ENCODE measurements at places on chromosomes 5 and 9.

DNA sequence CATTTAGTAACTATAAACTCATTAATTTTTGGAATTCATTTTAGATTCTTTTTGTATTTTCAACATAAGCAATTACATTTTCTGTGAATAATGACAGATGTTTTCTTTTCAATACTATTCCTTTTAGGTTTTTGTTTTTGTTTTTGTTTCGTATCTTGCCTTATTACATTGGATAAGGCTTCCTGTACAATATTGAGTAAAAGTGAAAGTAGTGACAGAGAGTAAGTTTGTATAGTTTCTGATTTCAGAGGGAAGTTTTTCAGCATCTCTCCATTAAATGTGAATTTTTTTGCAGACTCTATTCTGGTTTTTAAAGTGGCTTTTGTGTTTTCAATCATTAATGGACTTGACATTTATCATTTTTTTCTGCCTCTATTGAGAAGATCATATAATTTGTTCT, 12.8 kb upstream of the CAMK4 start:
- no peak for DNase-seq

DNA sequence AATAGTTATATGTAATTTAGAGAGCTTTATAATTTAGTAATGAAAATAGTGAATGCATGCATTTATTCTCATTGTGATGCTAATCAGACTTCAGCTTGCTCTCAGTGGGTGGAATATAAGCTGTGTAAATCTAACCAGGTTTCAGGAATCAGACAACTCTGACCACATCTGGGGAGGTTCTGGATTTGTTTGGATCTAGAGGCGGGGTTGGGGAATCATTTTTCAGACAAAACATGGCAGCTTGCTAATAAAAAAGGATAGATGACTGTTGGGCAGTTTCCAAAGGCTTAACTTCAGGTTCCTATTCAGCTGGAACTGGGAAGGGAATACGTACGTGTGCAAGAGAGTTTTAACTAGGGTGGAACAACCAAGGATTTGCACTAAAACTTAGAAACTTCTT, 43.2 kb upstream of the MAMDC2 start:
- no peak for DNase-seq

GRCh38 chr9:1619915-1620710, 395.0 kb upstream of the SMARCA2 start:
- no peak for DNase-seq

DNA sequence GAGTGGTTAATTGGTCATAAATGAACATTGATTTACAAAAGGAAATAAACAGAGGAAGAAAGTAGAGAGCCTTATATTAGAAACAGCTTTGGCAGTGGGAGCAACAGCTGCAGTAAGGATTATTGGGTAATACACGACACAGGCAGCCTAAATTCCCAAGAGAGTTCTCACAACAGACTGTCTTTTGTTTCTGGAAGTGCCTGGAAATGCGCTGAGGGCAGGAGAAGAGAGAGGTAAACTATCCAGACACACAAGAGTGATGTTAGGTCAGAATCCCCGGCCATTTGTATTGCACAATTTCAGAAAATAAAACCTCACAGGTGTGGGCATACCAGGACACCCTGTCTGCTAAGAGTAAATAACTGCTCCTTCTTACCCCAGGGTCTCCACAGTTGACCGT, 450.4 kb upstream of the CTNND2 start:
- DNase-seq = no peak

DNA sequence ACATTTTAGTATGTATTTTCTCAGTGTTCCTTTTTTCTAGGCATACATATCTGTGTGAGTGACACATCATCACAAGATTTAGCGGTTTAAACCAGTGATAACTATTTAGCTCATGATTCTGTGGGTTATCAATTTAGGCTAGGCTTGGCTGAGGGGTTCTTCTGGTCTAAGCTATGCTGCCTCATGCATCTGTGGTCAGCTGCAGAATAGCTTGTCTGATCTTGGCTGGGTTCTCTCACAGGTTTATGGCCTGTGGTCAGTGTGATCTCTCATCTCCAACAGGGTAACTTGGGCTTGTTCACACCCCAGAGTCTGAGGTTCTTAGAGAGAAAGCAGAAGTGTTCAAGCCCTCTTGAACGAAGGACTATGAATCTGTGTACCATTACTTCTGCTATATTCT, 363.3 kb downstream of the KDM4C start:
- no peak for DNase-seq

DNA sequence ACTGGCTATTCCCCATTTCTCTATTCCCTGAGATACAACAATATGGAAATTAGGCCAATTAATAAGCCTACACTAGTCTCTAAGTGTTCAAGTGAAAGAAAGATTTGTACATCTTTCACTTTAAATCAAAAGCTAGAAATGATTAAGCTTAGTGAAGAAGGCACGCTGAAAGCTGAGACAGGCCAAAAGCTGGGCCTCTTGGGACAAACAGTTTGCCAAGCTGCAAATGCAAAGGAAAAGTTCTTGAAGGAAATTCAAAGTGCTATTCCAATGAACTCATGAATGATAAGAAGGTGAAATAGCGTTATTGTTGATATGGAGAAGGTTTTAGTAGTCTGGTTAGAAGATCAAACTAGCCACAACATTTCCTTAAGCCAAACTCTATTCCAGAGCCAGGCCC, 256.2 kb downstream of the ZSWIM6 start:
- DNase-seq = no peak

GRCh38 chr9:111959468-111960359, 63.1 kb downstream of the UGCG start:
- no peak for DNase-seq

DNA sequence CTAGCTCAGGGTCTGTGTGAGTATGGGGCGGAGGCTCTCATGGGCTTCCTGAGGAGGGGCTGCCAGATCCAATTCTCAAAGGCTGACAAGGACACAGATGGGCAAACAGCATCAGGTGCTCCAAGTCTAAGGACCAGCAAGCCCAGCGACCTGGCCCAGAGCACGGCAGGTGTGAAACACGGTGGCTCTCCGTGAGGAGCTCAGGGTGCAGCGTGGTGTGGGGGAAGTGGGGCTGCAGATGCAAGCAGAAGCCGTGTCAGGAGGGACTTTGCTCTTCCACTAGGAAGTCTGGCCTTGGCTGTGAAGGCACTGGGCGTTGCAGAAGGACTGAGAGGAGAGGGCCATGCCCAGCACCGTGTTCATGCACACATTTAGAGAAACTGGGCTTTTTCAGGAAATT, 420.0 kb downstream of the GADD45G start:
- DNase-seq = no peak

- DNase-seq = no peak
These were observed 3.0 kb upstream of the AGPAT2 start for GRCh38 chr9:136690104-136690805.

DNA sequence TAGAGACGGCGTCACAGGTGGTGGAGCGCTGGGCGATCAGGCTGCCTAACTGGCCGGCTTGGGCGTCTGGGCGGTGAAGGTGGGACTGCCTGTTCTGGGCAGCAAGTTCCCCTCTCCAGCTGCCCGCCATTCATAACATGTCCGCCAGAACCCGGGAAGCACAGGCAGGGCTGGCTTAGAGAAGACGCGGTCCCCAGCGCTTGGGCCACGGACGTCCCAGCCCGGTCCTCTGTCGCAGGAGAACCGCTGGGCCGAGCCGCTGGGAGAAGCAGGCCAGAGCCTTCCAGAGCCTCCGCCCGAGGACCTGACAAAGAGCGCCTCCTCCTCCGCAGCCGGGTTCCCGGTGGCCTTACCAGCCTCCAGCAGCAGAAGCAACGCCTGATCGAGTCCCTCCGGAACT, 15.2 kb upstream of the HAND1 start:
- no peak for DNase-seq

- no peak for DNase-seq
These were observed 563.0 kb upstream of the KLF4 start for GRCh38 chr9:108052431-108053080.

- DNase-seq = no peak
These were observed 47.6 kb upstream of the EGFL7 start for GRCh38 chr9:136614967-136615623.

- DNase-seq = no peak
These were observed 97.7 kb upstream of the CDH6 start for GRCh38 chr5:31095796-31096195.

- no peak for DNase-seq
These were observed 30.4 kb upstream of the LRRTM2 start for GRCh38 chr5:138905541-138905940.

DNA sequence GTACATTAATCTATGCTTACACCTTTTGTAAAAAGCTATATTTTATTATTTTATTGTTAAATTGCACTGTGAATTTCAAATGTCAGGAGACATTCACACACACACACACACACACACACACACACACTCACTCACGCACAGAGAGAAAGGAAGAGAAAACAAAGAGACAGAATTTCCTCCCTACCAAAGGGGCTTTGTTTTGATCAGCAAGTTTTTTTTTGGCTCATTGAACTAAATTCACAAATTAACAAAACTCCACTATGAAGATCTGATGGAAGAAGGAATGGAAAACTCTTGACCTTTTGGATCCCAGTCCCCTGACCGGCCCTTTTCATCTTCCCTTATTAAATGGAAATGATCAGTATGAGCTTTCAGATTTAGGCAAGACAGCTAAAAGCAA, 161.2 kb downstream of the PDE4D start:
- no peak for DNase-seq

GRCh38 chr9:35861161-35861897, 8.9 kb downstream of the OR13J1 start:
- no peak for DNase-seq

DNA sequence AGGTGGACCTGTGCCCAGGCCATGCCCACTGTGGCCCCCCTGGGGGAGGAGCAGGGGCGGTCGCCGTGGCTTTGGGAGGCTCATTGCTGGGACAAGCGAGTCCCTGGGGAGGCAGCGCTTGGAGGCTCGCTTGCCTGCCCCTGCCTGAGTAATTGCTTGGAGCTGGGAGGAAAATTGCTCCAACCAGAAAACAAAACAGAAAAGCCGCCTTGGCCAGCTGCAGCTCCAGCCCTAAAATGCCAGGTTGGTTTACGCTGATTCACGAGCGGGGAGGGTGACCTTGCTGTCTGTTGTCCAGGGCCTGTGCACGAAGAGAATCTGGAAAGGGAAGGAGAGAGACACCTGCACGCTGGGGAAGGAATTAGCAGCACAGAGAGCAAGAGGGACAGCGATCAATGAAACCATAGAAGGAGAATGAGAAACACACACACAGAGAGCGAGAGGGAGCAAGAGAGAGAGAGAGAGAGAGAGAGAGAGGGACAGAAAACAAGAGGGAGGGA, 25.3 kb downstream of the NTNG2 start:
- no peak for DNase-seq

DNA sequence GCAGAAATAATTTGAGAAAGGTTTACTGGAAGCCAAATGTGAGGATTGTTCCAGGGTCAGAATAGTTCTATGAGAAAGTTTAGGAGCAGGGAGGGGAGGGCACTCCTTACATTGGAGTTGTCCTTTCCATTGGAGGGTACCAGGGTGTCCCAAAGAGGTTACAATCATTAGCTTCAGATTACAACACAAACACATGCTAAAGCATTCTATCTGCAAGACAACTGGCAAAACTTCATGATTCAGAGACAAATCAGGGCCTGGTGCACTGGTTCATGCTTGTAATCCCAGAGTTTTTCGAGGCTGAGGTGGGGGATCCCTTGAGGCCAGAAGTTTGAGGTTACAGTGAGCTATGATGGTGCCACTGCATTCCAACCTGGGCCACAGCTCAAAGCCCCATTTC, 51.8 kb downstream of the NSUN2 start:
- DNase-seq = no peak

- no peak for DNase-seq
These were observed 13.5 kb upstream of the RALGDS start for GRCh38 chr9:133134388-133135145.

GRCh38 chr5:90054612-90055011, 354.9 kb downstream of the CETN3 start:
- no peak for DNase-seq

DNA sequence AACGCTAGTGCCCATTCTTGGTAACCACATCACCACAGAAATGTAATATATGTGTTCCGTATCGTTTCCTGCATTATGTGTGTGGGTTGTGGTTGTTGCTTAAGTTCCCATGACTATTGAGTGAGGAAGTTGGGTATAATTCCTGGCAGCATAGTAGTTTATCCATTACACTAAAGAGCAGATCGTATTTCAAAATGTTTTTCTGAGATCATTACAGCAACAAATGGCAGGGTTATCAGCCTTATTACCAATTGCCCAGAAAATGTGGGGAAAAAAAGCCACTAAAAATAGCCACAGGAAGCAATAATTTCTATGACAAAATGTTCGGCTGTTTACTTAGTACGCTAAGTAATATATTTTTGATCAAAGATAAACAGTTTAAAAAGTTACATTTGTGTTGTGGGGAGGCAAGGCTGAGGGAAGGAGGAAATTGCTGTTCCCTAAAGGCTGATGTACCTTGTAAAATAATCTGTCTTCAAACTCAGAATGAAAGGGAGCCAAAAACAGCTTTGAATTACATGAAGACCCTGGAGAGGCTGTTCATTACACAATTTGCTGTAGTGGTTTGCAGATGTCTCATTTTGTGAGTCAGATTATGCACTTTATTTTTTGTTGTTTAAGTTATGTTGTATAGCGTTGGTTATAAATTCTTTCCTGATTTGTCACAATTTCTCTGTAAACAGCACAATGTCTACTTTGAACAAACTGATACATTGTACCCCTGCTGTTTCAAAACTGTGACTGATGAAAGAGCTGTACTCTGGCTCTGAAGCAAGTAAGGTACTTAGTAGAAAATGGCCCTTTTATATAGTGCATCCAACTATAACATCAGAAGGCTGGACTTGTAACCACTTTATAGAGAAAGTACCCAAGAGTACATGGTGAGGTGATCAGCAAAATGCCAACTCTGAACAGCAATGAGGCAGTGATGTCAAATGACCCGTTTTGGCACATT, 1028.5 kb downstream of the NR2F1-AS1 start:
- no peak for DNase-seq

DNA sequence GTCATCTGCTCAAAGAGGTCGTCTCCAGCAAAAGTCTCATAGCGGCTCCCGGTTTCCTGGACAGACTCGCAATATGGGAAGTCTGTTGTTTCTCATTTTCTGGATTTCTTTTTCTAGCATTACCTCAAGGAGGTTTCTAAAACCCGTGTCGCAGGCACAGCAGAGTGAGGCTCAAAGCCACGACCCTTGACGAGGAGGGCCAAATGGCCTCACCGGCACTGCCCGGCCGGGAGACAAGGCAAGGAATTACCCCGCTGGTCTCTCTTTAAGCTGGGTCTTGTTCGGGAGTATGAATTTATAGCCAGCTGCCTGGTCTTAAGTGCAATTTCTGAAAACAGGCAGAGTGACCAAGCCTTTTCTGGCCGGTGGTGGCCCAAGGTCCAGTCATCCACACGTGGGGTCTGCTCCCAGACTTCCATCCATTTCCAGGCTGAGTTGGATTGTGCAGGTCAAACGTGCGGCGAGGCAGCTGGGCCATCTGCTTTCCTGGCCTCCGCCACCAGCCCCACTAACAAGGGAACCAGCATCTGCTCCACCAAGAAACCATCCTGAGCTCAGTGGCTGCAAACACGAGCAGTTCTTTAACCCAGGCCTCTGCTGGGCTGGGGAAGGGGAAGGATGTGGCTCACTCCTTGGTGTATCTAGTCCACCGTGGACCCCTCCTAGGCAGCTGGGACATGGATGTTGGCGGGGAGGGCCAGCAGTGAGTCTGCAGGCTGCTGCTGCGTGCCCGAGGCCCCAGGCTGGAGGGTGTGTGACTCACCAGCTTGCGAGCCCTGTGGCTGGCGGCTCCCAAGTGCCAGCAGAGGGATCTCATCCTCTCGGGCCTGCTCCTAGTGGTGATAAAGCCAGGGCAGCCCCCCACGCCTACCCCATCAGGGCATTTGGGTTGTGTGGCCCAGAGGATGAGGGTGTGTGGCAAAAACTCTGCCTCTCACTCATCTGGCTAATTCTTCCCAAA, 55.6 kb upstream of the COL5A1 start:
- no peak for DNase-seq

GRCh38 chr5:35485487-35485886, 132.2 kb upstream of the SPEF2 start:
- no peak for DNase-seq

GRCh38 chr9:124260769-124261603, 3.2 kb downstream of the NEK6 start:
- DNase-seq = no peak
